ENCODE measurements at places on chromosomes 7 and 10. TPM values are rescaled to one million over a fixed set of nuclear protein-coding genes. Genes with fewer than 3 reads are reported as not detected.

DNA sequence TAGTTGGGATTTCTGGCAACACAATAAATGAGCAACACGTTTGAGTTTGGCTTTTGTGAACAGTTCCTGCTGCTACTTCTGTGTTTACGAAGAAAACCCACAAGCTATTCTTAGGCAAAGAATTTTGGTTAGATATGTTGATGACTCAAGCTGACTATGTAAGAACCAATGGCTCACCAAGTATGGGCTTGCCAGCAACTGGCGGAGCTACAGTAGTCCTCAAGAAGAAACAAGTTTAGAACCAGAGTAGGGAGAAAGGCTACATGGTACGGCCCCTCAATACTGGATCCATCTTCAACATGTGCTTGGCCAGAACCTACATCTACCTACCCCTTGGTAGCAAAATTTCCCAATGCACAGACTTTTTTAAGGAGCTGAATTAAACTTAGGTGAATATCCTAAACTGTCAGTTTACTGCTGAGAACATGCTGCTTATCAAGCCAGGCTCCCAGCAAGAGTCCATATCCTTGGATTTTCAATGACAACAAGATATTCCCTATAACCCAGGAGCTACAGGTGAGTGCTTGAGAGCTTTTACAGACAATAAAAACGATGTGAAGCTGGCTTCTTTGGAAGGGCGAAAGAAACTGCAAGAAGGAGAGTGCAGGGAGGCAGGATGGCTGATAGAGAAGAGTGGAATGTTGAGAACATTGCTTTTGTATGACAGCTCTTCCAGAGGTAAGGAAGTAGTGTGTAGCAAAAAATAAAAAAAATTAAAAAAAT is 74.3 kb upstream of the ASAH2 start:
- DNase-seq, result no peak

The HSPA12A gene
- 10.6 TPM for total RNA-seq

The LRRN3 gene
- not detected for total RNA-seq

DNA sequence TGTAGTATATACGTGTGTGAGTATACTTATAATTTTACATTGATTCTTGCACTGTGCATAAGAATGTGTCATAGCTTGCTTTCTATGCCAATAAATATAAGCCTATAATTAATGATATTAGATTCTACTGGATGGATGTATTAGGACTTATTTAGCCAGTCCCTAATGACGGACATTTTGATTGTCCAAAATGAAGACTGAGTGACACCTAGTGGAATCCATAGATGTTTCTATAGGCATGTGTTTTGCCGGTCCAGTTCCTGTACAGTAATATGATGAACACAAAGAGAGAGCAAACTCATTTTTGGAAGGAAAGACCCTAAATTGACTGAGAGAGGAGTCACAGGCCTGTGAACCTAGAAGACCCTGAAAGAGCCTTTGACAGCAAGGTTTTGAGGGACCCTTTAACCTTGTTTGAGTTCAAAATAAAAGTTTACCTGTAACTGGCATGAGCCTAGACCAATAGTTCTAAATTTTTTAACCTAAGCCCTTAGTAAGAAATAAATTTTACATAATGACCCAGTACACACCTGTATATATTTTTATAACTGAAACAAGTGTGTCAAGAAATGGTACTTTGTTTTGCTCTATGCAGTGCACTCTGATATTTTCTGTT is 42.4 kb upstream of the AGBL3 start:
- peak; percentile 24 for DNase-seq

- no peak for DNase-seq
Measured at GRCh38 chr7:108132551-108133265, 2.5 kb upstream of the LAMB4 start.

GRCh38 chr7:151129117-151129959 is 38.2 kb downstream of the GBX1 start:
- no peak for DNase-seq
